ENCODE measurements at places on chromosomes 3 and 15.

- DNase-seq = no peak
These were observed 674.7 kb downstream of the MECOM start for GRCh38 chr3:168988853-168989252.

DNA sequence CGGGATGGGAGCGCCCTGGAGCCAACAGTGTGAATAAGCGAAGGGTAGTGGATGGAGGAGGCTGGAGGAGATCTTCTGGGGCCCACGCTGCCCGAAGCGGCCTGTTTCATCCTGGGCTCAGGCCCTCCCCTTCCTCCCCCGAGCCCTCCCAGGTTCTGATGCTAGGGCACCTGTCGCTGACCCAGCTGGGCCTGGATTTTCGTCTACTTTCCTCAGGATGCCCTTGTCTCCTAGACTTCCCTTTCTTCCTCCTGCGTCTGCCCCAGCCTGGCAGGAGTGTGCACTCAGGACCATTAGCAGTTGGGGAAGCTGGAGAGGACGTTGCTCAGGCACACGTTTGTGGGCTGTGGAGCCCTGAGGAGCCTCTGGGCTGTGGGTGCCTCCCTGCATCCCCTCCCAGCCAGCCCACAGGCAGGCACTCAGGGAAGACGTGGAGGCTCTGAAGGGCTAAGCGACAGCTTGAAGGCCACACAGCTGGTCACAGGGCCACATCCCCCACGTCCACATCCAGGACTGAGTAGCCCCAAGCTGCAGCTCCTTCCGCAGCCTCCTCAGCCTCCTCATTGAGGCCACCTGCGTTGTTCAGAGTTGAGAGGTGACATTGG lies 23.9 kb upstream of the PIGZ start:
- DNase-seq = no peak

DNA sequence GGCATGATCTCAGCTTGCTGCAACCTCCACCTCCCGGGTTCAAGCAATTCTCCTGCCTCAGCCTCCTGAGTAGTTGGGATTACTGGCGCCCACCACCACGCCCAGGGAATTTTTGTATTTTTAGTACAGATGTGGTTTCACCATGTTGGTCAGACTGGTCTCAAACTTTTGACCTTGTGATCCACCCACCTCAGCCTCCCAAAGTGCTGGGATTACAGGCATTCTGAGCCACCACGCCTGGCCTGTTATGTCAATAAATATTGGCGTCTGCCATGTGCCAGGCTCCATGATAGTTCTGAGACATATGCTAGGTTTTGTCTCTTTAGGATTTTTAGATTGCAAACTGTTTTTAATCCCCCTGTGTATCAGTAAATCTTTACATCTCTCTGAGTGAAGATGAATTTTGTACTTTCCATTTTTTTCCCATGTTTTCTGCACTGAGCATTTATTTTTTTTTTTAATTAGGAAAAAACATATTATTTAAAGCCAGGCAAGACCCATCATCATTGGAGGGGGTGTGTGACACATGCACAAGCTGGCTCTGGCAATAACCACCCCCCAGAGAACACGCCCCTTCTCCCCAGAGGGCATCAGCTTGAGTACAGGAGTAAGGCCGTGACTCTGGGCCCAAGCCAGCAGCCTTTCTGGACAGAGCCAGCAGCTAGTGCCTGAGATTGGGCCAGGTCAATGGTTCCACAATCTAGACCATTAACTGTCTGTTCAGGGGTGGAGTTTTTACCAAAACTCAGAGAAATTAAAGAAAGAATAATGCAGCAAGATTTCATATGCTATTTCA lies 51.0 kb upstream of the ATP1B3 start:
- DNase-seq = no peak

DNA sequence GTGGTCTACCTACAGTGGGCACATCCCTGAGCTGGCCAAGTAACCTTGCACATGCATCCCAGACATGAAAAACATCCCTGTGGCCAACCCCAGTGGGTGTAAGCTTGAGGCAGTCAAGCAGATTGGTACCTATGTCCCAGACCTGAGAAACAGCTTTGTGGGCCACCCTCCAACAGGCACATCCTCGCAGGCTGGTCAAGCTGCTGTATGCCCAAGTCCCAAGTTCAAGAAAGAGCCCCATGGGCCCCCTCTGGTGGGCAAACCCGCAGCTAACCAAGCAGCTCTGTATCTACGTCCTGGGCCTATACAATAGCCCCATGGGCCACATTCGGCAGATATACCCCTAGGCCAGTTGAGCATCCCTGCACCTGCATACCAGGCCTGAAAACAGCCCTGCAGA lies 186.3 kb upstream of the GPR149 start:
- DNase-seq = no peak

DNA sequence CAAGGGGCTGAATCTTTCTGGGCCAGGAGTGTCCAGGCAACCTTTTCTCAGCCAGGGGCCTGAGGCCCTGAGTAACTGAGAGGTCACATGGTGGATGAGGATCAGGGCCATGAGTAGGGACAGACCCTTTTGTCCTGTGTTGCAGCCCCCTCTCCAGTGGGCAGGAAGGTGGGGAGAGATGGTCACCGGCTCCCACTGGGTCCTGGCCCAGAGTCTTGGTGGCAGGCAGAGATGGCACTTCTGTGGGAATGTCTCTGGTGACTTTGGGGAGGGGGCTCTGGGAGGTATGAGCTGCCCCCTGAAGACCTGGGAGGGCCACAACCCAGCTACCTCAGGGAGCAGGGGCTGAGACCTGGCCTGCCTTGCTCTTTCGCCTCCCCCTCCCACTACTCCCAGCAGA lies 6.8 kb downstream of the ESYT3 start:
- no peak for DNase-seq

- DNase-seq = no peak
These were observed 192.9 kb downstream of the ADAMTSL3 start for GRCh38 chr15:83846847-83847246.

DNA sequence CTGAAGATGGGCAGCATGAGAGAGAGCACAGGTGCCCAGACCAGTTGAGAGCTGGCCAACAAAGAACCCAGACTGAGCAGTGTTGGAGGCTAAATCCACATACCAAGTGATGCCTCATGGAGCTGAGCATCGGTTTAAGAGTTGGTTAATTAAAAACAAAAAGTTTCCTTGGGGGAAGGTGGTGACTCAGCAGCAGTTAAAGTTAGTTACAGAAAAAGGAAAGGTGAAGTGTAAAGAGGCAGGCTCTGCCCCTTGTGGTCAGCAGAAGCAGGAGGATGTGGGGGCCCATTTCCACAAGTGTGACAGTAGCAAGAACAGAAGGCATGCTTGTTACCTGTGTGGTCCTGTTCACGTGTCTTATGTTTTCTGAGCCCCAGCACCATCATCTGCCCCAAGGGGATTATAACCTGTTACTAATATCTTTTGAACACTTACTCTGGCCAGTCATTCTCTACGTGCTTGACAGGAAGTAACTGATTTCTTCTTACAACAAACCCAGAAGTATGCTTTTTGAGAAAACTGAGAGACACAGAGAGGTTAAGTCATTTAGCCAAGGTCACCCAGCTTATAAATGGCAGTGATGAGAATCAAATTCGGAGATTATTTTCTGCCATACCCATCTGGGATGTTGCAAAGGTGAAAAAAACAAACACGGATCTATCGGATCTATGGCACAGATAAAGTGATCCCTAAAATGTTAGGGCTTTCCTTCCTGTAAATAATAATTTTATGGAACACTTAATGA lies 91.0 kb downstream of the EPHB1 start:
- DNase-seq = no peak

Measured in hippocampal formation (tissue), 2 donors.